Fibroblast of mammary gland (primary cell): ENCODE measurements at places on chromosomes 12 and 14.

GRCh38 chr12:26204612-26205289 is 9.4 kb downstream of the SSPN start:
- peak; percentile 37 for DNase-seq

DNA sequence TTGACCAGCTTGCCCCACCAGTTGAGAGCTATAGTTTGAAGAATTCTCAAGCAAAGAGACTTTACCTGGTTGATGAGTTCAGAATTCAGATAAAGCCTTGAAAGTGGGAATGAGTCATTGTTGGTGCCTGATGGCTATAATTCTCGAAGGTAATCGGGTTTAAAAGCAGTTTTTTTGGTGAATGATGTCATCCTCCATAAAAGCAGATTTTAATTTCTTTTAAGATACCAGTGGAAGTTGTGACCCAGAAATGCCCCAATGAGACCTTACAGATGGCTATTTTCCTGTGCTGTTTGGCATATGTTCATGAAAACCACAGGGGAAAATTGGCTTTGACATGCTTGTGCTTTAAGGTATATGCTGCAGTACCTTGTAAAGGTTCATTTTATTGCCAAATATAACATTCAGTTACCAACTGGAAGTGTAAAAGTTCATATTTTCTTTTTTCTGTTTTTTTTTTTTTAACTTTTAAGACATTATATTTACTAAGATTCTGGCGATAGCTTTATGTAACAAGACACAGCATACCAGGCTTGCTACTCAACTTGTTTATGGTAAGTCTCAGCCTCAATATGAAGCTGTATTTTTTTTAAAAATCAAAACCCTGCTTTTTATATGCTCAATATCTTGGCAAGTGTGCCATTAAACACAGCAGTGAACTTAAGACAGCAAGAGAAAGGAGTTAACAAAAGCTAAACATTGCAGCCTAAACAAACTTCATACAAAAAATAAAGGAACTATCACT is 119.3 kb downstream of the LMNTD1 start:
- peak; percentile 49 for DNase-seq

- DNase-seq: no peak
Measured at GRCh38 chr12:130192642-130193345, 30.5 kb downstream of the FZD10 start.

GRCh38 chr12:64674367-64674922 is 64.2 kb downstream of the RASSF3 start:
- DNase-seq: no peak

- DNase-seq: peak; percentile 91
Measured at GRCh38 chr12:78886719-78887407, 22.3 kb downstream of the SYT1 start.

DNA sequence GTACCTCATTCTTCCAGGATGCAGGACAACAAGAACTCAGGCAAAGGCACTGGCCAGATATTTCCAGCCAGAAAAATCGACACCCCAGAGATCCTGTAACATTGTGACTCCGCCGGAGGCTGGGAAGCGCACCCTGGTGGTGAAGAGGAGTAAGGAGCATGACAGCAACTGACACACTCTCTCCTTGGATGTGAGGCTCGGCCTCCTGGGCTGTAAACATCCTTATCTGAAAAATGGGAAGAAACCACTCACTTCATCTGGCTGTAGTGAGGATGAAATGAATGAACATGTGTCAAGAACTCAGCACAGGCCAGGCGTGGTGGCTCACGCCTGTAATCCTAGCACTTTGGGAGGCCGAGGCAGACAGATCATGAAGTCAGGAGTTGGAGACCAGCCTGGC is 27.5 kb downstream of the TCHP start:
- DNase-seq: peak; percentile 53

DNA sequence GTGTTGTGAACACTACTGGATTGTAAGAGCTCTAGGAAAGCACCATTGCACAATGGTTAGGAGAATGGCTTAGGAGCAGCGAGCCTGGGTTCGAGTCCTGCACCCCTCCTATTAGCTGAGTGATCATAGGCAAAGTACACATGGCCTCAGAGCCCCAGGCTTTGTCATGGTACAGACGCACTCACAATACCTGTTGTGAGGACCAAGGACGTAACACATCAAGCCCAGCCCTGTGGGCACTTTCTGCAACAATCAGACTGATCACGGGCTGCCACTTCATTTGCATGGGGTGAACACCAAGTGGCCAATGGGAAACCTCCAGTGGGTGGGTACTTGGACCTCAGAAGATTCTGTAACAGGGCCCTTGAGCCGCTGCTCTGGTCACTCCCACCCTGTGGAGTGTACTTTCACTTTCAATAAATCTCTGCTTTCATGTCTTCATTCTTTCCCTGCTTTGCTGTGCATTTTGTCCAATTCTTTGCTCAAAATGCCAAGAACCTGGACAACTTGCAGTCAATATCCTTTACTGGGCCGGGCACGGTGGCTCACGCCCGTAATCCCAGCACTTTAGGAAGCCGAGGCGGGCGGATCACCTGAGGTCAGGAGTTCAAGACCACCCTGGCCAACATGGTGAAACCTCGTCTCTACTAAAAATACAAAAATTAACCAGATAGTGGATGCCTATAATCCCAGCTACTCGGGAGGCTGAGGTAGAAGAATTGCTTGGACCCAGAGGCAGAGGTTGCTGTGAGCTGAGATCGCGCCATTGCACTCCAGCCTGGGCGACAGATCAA is 28.2 kb downstream of the GLRX5 start:
- DNase-seq: peak; percentile 43

GRCh38 chr14:72352012-72352411 is 419.8 kb downstream of the RGS6 start:
- DNase-seq: no peak

GRCh38 chr12:69102856-69103255 is 136.5 kb upstream of the CPSF6 start:
- DNase-seq: no peak

DNA sequence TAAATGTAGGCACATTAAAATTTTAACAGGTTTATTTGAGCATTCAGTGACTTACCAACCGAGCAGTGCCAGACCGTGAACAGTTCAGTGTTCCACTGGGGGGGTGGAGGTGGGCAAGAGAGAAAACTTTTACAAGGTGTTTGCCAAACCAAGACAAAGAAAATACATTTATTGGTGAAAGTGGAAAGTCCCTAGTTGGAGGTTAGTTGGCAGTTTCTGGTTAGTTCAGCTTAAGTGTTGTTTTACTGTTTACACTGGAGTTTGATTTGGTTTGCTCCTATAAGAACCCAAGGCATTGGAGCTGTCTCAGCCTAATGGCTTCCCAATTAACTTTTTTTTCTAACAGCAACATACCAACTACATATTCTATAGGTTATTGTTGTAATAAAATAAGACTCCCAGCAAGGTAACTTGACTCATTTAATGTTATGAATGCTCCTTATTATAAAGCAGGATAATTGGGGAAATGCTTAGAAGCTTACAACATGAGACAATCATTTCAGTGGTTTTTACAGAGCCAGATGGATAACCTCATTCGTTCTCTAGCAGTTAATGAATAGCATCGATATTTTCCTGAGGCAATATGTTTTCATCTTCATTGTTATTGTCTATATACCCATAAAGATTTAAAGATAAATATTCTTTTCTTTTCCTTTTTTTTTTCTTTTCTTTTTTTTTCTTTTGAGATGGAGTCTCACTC is 115.8 kb downstream of the ETNK1 start:
- DNase-seq: no peak

GRCh38 chr12:20514598-20514997 is 146.3 kb downstream of the PDE3A start:
- no peak for DNase-seq

DNA sequence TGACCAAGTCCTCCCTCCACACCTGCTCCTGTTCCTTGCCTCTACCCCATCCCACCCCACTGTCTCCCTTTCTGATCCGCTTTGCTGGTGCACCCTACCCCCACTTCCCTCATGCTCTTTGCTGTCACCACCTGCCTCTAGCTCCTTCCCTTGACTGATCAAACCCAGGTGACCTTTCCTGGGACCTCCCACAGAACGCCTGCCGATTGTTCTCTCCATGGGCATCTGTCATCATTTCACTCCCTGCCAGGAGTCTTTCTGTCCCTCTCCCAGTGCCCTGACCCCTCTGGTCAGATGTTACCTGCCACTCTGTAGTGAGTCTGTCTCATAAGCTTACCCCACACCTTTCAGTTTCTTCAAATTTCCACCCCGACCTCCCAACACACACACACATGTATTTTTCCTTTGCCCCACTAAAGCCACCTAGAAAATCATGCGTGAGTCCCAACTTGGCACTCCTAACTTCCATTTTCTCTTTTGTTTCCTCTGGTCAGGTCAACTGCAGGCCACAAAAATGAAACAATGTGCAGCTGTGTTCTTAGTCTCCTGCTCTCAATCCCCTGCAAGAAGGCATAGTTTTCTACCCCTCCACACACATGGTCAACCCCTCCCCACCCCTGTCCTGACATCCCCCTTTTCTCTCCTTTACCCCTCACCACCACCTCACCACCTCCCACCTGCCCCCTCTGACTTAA is 229.8 kb downstream of the DPF3 start:
- no peak for DNase-seq

DNA sequence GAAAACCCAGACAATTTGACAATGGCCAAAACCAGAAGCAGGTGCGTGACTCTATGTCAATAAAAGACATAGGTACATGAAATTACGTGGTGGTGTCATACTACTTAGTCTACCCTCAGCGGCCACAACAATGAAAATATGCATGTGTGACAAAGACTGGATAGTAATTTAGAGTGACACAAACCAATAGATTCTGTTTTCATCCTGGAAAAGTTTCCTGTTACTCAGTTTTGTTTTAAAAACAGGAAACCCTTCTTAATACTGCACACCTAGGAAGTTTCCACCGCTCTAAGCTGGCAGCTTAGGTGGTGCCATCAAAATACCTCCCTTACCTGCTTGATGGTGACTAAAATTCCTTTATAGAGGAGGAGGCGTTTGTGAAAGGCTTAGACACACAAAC is 15.1 kb downstream of the POU6F1 start:
- no peak for DNase-seq

DNA sequence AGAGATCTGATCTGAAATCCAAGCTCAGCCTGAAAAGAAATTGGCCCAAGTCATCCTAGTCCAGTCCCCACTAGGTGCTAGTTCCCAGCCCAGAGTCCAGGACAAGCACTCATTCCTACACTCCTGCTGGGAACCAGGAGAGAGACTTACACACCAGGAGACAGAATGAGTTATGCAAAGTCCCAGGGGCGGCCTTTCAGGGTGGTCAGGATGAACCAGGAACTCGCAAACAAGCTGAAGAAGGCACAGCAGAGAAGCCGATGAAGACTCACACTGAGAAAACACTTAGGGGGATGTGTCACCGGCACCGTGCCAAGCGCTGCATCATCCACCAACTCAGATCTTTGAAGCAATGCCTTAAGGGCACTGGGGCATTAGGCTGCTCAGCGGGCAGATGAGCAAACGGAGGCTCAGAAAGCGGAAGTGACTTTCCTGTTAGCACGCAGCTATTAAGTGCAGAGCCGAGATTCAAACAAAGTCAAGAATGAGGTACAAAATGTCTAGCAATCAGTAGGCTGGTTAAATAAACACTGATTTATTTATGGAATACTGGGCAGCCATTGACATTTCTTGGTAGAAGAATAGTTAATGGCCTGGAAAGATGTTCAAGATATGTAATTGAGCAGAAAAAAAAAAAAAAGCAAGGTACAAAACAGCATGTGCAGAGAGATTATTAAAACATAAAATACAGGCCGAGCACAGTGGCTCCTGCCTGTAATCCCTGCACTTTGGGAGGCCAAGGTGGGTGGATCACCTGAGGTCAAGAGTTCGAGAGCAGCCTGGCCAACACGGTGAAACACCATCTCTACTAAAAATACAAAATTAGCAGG is 78.7 kb downstream of the LRRC74A start:
- DNase-seq: peak; percentile 99

DNA sequence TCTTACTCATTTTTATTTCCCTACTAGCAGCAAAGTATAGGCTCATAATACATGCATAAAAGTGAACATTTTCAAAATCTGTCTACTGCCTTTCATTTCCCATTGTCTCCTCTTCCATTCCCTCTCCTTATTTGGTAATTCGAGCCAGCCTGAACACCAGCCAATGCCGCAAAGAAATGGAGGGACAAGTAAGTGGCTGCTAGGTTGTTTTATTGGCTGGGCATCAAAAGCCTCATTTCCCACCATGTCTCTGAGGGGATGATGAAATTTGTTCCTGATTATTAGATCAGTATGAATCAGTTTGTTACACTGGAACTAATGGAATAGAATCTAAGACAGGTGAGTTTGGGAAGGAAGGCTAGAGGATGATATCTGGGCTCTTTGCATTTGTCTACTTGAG is 143.5 kb downstream of the KCNA5 start:
- DNase-seq: no peak

GRCh38 chr12:121279507-121279915 is 17.0 kb downstream of the CAMKK2 start:
- DNase-seq: peak; percentile 70

GRCh38 chr12:122093098-122093883 is 14.7 kb downstream of the MLXIP start:
- DNase-seq: no peak

DNA sequence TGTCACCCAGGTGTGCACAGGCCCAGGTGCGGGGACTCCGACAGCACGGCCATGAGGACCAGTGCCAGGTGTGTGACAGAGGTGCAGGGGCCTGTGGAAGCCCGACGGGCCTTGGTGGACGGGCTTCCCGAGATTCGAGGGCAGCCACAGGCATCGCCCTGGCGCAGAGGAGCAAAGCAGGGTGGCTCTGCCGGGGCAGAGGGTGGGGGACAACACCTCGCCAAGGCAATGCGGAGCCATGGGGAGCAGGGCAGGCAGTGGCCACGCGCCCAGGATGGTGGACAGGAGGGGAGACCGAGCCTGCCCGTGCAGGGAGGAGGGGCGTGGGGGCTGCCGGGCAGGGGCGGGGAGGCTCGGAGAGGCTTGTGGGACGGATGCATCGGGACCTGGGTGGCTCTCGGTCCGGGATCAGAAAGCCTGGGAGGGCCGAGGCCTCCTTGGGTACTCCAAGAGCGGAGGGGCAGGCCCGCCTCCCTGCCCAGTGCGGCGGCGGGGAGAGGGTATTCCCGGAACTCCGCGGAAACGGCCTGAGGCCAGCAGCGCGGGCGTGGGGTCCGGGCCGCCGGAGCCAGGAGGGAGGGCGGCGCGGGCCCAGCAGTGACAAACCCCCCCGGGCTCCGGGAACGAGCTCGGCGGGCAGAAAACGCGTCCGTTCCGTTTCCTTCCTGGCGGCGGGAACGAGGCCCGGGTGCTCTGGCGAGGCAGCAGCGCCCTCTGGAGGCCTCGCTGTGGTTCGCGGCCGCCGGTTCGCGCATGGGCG is 1.6 kb downstream of the TMEM121 start:
- peak; percentile 59 for DNase-seq

GRCh38 chr12:94469522-94469921 is 9.9 kb upstream of the CEP83 start:
- no peak for DNase-seq

- DNase-seq: no peak
Measured at GRCh38 chr14:68373847-68374444, 418.9 kb downstream of the ZFP36L1 start.

- no peak for DNase-seq
Measured at GRCh38 chr14:101242442-101243385, 318.6 kb upstream of the DIO3 start.

DNA sequence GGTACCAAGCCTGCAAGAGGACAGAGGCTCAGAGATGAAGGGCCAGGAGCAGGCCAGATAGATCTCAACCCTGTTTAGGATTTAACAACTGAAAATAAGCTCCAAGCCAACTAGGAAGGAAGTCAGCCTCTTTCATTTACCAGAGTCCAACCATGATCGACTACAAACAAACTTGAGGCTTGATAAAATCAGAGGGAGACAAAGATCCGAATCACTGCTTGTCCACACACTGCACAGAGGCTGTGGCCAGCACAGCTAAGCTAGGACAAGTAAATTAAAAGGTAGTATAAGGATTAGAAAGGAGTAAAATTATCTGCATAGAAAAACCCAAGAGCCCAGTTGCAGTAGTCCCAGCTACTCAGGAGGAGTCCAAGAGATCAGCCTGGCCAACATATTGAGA is 40.3 kb downstream of the FAM222A start:
- DNase-seq: no peak
